ENCODE measurements at places on chromosomes 2 and 18.

DNA sequence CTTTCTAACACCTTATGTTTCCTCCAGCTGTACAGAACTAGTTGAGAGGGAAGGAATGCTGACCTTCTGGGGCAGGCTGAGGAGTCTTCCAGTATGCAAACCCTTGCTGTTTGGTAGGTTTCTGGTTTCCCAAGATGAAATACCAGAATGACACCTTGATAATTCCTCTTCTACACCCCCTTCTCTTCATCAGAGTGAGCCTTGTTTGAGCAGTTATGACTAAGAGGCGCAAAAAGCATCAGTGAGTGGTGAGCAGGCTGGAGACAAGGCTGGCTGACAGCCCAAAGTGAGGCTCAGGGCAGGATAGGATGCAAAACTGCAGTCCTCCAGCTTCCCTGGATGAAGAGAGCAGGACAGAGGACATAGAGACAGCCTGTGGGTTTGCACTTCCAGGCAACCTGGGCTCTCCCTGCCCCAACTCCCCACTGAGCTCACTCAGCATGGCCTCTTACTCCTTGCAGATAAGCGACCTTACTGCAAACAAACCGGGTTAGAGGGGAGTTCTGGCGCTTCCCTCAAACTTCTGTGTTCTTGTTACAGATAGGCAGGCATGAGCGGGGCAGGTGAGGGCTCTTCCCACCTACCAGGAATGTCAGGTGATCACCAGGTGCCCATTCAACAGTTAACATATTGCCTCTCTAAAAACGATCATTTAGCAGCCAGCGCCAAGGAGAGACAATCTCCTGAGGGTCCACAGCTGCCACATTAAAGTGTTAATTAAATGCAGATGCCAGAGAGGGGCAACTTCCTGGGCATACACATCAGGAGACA lies 5.4 kb downstream of the MPPE1 start:
- peak; percentile 30 for DNase-seq

GRCh38 chr18:3262234-3263131 lies 550 bp downstream of the MYL12B start:
- no peak for DNase-seq

GRCh38 chr2:29597035-29597434 lies 324.4 kb downstream of the ALK start:
- no peak for DNase-seq

- no peak for DNase-seq
Measured at GRCh38 chr2:58734365-58734764, 493.2 kb upstream of the FANCL start.

- DNase-seq = no peak
Measured at GRCh38 chr2:210128961-210129360, 42.2 kb downstream of the KANSL1L start.

DNA sequence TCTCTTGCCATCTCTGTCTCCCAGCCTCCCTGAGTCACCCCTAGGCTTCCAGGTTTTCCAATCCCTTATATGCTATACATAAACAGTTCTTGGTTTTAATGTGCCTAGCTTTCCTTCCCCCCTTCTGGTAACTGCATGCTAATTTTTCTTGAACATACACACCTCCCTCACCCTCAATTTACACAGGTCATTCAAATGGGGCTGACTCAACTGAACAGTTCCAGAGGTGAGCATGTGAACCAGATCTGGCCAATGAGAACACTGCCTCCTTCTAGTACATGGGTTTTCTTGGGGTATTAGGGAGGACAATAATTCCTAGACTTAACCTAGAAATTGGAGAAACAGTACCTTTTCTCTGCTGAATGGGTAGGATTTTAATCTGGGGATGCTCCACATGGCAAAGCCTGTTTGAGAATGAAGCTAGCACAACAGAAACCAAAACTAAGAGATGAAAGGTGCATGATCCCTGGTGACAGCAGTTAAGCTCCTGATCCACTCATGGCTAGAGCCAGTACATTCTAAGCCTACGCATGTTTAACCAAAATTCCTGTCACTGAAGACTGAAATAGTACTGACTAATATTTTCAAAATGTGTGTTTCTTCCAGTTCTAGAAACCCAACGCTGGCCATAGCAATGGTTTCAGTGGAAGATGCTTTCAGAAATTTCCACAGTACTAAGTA lies 11.8 kb downstream of the SLC25A12 start:
- no peak for DNase-seq

DNA sequence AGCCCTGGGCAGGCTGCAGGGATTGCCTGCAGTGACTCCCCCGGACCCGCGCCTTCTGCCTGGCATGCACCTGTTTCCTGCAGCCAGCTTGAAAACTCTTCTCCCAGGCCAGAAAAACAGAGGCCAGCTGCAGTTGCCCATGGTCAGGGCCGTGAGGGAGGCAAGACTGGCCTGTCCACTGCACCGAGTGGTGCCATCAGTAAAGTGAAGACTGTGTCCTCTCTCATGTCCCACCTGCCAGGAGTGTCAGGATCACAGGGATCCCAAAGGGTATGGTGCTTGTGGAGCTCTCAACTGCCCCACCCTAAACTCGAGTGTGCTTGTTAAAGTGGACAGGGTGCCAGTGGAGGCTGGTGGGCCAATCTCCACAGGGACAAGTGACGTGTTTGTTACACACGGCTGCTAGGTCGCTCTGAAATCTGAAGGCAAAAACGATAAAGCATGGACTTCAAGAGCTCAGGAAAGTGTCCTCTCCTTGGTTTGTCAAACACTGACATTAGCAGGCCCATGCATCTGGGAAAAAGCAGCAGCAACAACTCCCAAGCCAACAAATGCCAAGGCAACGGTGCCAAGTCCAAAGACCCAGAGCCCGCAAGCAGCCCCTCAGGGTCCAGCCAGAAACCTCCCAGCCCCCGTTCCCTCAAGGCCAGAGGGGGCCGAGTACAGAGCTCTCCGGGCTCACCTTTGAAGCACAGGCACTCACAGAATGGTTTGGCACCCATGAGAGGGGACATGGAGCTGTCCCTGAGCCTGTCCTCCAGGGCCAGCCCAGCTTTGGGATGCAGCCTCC lies 213.2 kb downstream of the HDAC4 start:
- DNase-seq = peak; percentile 61

Measured in posterior cingulate gyrus (tissue), 11 donors.